ENCODE measurements at places on chromosomes 5 and 9. TPM values are rescaled to one million over a fixed set of nuclear protein-coding genes. Genes with fewer than 3 reads are reported as not detected.

Gene SLC1A1
- 20.0 TPM for total RNA-seq

Gene OR1N2
- under 0.01 TPM for total RNA-seq

Gene TEX48
- total RNA-seq, result not detected

Gene TMEFF1
- total RNA-seq, result 1.2 TPM

Gene CEL
- under 0.01 TPM for total RNA-seq

Gene ARSI
- total RNA-seq, result 6.5 TPM

Gene NUP188
- total RNA-seq, result 30.0 TPM

Gene MLANA
- under 0.01 TPM for total RNA-seq

Gene C6
- total RNA-seq, result not detected

Gene KIF4B
- not detected for total RNA-seq

Gene ATP10B
- total RNA-seq, result not detected

Gene SPINK1
- not detected for total RNA-seq

Gene SSBP2
- total RNA-seq, result 18.1 TPM

Gene SAXO1
- under 0.01 TPM for total RNA-seq

Gene NR4A3
- 0.36 TPM for total RNA-seq

Gene LTC4S
- total RNA-seq, result 1.4 TPM

Gene CAMK2A
- total RNA-seq, result 0.88 TPM

Gene DEPDC1B
- 1.8 TPM for total RNA-seq

Gene C7
- total RNA-seq, result 0.88 TPM

Gene PCDHB6
- total RNA-seq, result 0.59 TPM

Gene TAF11L12
- 0.29 TPM for total RNA-seq

Gene DCAF12
- 21.4 TPM for total RNA-seq

Gene SURF6
- 7.6 TPM for total RNA-seq

Gene HRCT1
- total RNA-seq, result 1.8 TPM

Gene DAPK1
- 42.7 TPM for total RNA-seq

Gene GMCL2
- total RNA-seq, result not detected

Gene ARHGEF37
- total RNA-seq, result 0.72 TPM

Gene PDLIM7
- 159 TPM for total RNA-seq

Gene PLAC8L1
- not detected for total RNA-seq

Gene TNFSF15
- 0.29 TPM for total RNA-seq

Gene EPB41L4A
- total RNA-seq, result 0.72 TPM

Gene PCA3
- 0.36 TPM for total RNA-seq

Gene ENTREP1
- total RNA-seq, result under 0.01 TPM

Gene FXN
- 2.2 TPM for total RNA-seq

Gene PROP1
- not detected for total RNA-seq

Measured in osteoblast (primary cell).